MG63 (cell line): ENCODE measurements at places on chromosomes 4 and X.

DNA sequence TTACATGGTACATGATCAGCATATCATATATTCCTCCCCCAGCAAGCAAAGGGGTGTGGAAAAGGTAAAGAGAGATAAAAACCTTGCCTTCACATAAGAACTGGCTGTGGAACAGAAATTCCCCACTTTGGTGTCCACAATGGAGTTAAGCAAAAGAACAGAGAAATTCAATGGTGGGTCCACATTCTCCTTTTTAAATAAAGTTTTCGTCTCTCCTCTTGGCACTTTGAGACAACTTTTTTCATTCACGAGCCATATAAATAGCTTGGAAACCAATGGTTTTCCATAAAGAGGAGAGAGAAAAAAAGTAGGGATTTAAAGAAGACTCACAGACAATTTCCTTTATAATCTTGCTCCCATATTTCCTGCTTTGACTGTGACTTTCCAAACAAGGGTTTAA is 148.1 kb downstream of the TSPAN5 start:
- no peak for DNase-seq

DNA sequence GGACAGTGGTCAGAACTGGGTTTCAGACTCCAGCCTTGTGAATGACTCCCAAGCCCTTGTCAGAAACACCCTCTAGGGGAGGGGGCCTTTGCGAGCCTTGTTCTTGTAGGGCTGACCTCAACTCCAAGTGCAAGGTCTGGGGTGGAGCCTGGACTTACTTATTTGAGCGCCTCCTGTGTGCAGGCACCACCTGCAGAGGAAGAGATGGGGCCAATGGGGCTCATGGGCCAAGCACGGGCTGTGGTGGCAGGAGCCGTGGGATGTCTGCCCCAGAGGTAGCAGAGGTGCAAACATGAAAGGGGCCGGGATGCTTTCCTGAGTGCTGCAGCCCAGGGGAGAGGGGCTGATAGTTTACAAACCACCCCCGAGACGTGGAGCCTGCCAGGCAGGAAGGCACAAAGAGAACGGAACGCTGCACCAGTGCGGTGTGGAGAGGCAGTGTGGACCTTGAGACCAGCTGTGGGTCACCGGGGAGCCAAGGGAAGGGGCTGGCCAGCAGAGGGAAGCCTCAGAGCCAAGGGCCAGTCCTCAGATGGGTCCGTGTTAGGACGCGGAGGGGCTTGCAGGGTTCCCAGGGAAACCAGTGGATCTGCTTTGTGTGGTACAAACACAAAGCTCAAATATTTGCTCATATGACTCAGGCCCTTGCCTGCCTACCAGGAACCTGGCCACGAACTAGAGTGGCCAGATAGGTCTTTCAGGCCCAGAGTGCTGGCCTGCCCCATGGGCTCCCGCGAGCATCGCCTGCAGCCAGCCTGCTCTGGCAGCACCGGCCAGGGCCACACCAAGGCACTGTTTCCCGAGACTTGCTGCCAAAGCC is 8.7 kb upstream of the TADA2B start:
- DNase-seq = peak; percentile 11

GRCh38 chrX:16665089-16665488 is 15.1 kb downstream of the S100G start:
- no peak for DNase-seq

DNA sequence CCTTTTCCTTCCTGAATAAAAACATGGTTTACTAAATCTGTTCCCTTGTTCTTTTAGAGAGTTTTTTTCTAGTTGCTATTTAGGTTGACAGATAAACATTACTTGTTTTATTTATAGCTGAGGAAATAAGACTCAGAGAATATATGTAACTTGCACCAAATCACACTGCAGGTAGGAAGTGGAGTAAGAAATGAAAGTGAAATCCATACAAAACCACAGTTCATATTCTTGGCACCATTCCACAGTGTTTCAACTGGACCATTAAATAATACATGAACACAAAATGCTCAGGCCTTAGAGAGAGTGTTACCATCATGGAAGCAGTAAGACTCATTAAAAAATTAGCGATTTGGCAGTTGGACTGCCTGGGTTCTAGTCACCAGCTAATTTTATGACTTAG is 326.9 kb upstream of the SLIT2 start:
- no peak for DNase-seq

GRCh38 chr4:74283614-74284013 is 24.7 kb upstream of the EPGN start:
- DNase-seq = peak; percentile 88

DNA sequence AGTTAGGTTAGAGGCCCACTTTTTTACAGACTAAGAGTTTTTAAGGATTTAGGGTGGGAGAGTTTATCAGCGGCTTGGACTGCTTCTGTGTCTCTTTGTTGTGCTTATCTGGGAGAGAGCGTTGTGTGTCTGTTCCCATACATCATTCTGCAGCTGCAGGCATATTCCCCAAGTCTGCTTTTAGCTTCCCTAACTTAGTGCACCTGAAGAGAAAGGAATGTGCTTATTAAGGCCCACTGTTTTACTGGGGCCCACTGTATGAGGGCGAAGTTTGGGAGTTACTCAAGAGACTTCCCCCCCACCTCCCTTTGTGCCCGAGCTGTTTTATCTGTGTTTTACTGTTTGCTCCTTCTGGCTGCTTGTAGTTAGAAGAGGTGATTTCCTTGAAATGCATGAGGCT is 31.9 kb downstream of the ART3 start:
- DNase-seq = no peak

GRCh38 chrX:3803305-3803704 is 89.9 kb upstream of the PRKX start:
- DNase-seq = no peak

DNA sequence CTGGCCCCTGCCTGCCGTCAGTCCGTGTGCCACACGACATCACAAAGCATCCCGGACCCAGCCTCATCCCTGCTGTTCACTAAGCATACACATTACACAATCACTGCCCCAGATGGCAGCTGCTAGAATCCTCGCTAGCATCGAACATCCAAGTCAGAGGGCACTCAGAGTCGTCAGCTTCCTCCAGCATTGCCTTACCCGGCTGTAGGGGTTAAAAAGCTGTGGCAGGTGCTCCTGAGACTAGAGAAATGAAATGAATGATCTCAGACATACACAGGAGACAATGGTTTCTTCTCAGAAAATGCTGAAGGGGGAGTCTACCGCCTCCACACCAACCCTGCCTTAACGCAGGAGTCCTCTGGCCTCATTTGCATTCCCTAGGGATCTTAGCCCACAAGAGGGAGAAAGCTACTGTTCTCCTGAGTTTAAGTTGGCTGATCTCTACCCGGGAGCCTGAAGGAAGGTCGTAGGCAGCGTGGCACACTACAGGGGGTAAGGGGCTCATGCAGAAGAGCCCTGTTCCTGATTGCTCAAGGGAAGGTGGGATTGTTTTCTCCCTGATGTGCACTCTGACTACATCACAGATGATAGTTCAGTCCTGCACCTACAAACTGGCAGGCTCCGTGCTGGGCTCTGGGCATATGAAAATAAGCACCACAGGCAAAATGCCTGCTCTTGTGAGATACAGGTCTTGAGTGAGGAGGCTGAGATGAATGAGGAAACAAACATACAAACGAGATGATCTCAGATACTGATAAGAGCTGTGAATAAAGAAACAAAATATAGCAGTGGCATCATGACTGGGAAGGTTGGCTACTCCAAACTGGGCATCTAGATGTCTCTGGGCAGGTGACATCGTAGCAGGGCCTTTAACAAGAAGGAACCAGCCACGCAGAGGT is 2.6 kb upstream of the KIAA0232 start:
- DNase-seq = no peak

GRCh38 chr4:116082808-116083366 is 969.5 kb upstream of the NDST4 start:
- no peak for DNase-seq

GRCh38 chrX:30863974-30864373 is 25.1 kb downstream of the TAB3 start:
- no peak for DNase-seq

GRCh38 chrX:8783714-8784098 is 17.5 kb downstream of the FAM9A start:
- DNase-seq = no peak

DNA sequence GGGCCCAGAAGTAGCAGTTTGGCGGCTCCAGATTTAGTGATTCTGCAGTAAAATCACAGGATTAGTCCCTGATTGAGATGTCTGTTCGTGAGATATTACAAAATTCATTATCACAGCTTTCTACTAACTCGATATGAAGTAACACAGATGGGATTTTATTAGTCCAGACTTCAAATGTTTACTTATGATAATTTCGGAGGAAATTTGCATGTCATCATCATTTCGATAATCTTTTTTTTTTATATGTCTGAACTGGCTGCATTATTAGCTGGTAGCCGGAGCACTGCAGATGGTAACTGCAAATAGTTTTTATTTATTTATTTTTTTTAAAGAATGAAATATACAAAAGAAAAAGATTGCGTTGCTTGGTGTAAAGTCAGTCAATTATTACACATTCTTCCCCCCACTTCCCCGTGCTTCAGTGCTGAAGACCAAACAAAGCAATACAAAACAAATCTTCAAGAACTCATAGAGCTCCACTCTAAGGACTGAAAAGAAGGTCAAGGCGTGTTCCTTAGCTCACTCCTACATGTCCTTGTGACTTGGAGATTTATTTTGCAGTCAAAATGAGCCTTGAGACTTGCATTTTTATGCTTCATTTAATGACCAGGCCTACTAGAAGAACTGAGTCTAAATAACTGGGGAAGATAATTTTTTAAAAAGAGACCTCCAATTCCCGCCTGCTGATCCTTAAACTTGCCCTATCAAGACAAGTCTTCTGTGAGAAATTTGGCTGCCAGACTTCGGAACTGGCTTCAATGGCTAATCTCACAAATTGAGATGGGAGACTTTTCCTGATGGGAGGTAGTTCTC is 11.7 kb upstream of the PITX2 start:
- DNase-seq = no peak

DNA sequence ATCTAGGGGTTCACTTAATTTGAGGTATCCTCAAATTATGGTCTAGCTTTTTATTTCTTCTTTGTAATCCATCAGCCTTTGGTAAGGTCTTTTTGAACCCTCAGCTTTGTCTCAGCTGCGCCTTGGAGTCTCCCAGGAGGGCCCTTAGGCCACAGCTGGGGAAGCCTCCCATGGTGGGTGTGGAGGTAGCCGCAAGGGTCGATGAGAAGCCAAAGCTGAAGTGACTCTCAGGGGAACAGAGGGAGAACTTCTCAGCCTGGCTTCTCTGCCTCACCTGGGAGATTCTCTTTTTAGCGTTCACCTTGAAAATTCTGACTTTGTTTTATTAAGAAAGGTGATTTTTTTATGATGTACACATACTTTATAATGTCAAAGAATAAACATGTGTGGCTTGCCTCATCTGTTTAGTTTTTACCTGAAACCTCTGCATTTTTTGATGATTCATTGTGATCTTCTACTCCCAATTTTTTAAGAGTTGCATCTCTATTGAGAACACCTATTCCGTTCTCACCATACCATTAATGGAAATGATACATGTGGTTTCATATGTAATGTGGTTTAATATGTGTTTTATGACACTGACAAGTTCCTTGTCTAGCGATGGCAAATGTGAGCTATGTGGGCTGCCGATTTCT is 25.6 kb upstream of the SLC25A4 start:
- no peak for DNase-seq

GRCh38 chr4:110621328-110621812 is 1.5 kb downstream of the PITX2 start:
- no peak for DNase-seq

- no peak for DNase-seq
Observed at GRCh38 chrX:11899091-11899490, 141.1 kb downstream of the MSL3 start.

DNA sequence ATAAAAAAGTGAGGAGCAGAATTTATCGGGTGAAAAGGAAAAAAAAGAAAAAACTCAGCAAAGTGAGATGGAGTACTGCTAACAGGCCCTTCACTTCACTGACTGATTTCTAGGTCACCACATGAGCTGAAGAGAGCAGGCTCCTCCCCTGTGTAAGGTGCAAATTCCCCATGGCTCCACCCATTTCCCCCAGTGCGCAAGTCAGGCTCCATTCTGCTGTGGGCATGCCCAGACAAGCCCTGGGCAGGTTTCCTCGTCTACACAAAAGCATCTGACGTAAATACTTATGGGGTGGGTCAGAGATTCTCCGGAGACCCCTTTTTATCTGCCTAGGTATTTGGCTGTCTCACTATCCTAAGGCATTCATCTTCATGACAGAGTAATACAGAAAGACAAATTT is 157.9 kb downstream of the MAGEB5 start:
- no peak for DNase-seq

DNA sequence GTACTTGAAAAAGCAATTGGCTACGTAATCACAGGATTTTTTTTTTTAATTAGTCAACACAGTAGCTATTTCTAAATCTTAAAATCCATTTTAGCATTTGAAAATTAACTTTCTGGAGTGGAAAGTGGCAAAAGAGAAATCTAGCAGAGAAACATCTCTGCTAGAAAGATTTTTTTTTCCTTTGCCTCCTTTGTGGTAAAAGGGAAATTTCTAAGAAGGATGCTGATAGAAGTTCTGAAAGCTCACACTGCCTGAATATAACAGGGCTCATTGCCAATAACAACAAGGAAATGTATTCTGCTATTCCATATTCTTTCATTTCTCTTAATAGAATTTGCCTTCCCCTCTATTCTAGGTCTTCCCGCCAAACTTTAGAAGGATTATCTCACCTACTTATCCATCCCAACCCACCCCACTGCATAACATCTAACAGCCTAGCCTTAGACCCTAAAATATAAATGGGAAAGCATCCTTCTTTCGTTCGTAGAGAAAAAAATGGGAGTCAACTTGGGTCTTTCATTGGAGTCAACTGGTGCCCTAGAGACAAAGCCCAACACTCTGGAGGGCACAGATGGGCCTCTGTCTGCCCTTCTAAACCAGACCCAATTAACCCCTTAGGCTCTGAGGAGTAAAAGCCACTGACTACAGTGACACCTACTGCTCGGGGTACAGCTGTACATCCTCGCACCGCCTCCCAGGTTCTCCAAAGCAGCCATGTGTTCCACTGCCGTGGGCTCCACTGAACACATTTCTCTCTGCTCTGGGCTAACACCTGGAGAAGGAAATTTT is 103.9 kb downstream of the MAML3 start:
- DNase-seq = no peak

DNA sequence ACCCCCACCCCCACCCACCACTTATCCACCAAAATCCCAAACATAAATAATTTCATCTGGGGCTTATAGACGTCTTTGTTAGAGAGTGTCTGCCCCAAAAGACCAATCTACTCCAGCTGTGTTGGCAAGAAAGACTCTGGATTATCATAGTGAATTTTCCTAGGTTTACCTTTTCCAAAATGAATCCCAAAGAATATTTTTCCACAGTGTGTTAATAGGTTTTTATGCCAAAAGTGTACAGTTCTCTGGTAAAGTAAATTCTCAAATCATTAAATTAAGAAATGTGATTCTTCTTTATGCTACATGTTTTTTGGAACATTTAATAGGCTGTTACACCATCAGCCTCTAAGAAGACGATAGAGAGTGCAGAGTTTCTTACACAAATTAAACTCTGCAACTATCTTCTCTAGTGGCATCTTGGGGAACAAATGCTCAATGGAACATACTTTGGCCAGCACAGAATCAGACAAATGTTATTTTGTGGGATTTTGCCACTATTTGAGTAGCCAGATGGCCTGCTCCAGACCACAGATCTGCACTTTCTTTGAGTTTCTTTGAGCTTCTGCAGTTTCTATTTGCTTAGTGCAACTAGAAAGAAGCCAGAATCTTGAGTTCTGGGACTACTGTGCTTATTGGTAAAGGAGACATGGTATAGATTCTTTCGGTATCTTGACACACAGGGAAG is 206.0 kb downstream of the KIT start:
- DNase-seq = no peak
